SK-N-SH (cell line): ENCODE measurements at places on chromosomes 2 and 18.

DNA sequence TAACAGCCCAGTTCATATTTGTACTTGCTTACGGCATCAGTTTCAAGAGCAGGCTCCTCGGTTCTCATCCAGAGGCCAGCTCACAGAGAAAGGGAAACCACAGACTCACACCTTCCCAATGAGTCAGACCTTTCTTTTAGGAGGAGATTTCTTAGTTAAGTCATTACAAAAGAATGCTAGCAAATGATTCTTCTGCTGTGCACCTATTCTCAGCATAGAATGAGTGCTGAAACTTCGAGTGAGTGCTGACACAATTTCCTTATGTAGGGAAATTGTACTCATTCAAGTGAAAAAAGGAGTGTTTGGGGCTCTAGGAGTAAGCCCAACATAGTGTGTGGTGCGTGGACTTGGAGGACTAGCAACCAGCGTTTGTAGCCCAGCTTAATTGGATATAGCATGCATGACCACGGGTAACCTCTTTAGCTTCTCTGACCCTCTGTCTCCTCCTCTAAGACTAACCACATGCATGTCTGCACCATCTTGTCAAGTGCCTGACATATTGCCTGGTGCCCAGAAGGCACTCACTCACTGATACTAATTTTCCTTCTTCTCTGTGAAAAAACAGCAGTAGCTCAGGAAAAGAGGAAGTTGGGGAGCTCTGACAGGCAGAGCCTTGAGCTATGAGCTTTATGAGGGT, 87.0 kb downstream of the ALPK2 start:
- DNase-seq, result no peak

- no peak for DNase-seq
Measured at GRCh38 chr2:41042343-41042742, 590.5 kb upstream of the SLC8A1 start.

- DNase-seq, result peak; percentile 50
Measured at GRCh38 chr18:10006311-10006893, 92.6 kb downstream of the VAPA start.

DNA sequence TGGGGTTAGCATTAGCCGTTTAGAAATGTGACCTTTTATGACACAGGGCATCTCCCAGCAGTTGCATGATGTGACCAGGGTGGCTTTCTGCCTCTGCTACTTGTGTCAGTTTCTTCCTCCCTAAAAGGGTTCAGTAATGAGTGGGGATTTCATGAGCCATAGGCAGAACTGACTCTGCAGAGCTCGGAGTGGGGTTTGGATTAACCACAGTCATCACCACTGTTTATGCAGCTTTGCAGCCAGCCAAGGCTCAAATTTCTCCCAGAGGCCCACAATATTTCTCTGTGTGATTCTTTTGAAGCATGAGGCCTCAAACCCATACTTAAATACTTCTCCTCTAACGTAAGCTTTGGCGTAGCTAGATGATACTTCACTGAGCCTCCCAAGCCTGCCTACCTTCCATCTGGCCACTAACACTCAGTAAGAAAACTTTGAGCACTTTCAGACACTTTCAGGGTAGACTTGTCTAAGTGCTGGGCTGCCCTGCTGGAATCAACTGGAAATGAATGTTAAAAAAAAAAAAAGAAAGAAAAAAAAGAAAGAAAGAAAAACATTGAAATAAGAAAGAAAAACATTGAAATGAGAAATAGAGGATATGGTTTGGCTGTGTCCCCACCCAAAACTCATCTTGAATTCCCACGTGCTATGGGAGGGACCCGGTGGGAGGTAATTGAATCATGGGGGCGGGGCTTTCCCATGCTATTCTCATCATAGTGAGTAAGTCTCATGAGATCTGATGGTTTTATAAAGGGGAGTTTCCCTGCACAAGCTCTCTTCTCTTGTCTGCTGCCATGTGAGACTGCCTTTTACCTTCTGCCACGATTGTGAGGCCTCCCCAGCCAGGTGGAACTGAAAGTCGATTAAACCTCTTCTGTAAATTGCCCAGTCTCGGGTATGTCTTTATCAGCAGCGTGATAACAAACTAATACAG, 11.5 kb upstream of the LAPTM4A start:
- DNase-seq, result no peak

- DNase-seq, result no peak
Measured at GRCh38 chr2:73225513-73226360, 7.3 kb downstream of the PRADC1 start.

DNA sequence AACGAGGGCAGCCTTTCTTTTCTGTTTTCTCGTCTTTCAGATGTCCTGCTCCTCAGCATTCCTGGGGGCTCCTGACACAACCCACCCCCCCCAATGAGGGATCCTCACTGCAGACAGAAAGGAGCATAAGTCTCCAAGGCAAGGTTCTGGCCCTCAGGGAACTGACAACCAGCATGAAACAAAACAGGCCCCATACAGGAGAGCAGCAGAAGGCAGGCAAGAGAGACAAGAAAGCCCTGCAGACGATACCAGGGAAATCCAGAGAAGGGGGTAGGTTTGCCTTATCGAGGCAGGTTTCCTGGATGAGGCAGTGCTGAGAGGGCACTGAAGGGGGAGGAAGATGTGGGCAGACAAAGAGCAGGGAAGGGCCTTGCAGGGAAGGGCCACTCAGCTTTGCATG, 103.9 kb upstream of the EPAS1 start:
- DNase-seq, result peak; percentile 25

DNA sequence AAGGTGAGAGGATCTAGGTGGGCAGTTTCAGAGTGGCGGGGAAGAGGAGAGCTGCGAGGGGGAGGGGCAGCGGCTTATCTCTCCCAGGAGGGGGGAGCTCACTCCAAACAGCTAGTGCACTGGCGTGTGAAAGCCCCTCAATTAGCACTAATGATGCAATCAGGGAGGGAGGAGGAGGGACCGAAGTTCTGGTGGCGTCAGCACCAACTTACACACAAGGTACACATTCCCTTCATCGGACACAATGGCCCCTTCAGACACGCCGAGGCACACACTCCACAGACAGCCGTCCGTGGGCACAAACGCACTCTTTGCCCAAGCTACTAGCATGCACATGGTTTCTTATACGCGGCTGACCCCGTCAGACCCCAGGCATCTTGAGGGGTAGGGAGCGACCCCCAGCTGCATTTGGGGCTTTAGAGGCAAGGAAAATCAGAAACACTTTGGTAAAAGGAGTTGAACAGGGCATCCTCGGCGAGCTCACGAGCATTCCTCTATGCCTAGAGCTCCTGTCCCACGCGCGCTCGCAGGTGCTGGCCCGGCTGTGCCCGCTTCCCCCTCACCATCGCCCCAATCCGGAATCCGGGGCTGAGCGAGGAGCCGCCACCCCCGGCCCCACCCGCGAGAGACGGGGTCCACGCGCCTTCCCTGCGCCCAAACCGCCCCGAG, 868 bp upstream of the PKDCC start:
- DNase-seq, result peak; percentile 63

GRCh38 chr2:61995515-61995914, 90.0 kb downstream of the COMMD1 start:
- DNase-seq, result no peak

GRCh38 chr2:127106457-127106990, 430 bp downstream of the BIN1 start:
- peak; percentile 75 for DNase-seq

DNA sequence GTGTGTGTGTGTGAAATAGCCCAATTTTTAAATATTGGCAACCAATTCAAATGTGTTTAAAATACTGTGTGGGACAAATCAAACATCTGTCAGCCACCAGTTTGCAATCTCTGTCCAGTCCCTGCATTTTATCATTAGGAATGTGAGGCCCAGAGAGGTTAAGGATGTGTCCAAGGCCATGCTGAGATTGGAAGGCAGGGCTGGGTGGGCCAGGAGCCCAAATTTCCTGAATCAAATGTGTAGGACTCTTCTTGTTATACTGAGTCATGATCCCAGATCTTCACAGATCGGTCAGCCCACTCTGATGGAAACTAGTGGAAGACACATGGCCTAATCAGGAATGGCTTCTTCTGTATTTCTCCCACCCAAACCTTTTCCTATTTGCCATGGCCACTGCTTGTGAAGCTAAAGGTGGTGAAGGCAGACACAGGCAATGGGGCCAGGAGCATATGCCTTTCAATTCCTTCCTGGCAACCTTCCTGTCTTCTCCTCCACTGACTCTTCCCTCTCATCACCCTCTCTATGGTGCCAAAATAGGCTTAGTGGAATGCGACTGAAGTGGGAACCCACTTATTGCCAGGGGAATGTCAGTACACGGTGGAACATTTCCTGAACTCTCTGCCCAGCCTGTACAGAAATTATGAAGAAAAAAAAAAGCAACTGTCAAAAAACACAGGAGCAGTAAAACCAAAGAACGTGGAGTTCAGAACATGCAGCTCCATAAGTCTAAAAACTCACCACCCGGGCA, 35.5 kb downstream of the ZEB2 start:
- no peak for DNase-seq

DNA sequence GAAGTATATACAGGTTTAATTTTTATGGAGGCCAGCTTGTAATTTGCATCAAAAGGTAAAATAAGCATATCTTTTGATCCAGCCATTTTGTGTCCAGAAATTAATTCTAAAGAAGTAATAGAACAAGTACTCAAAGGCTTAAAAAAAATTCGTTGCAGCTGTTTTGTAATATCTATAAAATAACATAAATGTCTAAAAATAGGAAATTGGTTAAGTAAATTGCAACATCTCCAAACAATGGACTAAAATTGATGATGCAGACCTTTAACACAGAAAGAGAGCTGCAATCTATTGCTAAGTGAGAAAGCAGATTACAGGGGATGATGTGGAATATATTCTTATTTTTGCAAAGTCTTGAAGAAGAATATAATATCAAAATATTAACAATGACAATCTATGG, 19.4 kb downstream of the AAK1 start:
- no peak for DNase-seq

- DNase-seq, result no peak
Measured at GRCh38 chr18:8416212-8417019, 192.8 kb upstream of the RAB12 start.

GRCh38 chr2:183666031-183666430, 541.8 kb downstream of the NUP35 start:
- no peak for DNase-seq
